Femur (tissue), 1 donor: ENCODE measurements at places on chromosomes 7 and 10.
A peak's percentile ranks its signal among the peaks of the same experiment; 100 is the strongest.

DNA sequence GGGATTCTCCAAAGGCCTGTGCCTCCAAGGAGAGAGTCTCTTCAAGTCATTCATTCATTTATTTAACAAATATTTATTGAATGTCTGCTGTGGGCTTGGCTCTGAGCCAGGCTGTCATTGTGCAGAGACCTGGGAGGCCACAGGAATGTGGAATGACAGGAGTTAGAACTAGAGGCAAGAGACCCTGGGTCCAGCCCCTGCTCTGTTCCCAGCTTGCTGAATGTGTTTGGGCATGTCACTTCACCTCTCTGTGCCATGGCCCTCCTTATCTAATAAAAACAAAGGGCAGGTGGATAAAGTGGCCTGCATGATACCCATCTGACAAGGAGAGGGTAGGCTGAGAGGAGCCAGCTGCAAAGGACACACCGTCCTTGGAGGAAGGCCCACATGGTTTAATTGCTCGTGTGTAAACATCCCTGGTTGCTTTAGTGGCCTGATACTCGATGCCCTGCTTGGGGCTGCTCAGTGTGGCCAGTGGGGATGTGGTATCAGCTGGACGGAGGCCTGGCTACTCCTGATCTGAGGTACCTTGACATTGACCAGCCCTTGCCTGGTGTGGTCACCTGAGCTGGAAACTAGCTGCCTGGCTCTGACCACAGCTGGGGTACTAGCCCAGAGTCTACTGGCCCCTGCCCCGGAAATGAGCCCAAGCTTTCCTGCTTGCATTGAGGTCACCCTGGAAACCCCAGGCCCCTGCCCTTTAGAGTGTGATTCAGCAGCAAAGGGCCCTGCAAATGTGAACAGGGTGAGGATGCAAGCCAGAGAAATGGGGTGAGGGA is 116.2 kb downstream of the CDH23 start:
- no peak for DNase-seq

- DNase-seq: peak; percentile 87
These were observed at the start of gene EPHB6 for GRCh38 chr7:142854372-142855113. TSS of gene EPHB6 (plus strand) at chr7:142855076. CDS start at chr7:142863228, 8,152 bp downstream.

DNA sequence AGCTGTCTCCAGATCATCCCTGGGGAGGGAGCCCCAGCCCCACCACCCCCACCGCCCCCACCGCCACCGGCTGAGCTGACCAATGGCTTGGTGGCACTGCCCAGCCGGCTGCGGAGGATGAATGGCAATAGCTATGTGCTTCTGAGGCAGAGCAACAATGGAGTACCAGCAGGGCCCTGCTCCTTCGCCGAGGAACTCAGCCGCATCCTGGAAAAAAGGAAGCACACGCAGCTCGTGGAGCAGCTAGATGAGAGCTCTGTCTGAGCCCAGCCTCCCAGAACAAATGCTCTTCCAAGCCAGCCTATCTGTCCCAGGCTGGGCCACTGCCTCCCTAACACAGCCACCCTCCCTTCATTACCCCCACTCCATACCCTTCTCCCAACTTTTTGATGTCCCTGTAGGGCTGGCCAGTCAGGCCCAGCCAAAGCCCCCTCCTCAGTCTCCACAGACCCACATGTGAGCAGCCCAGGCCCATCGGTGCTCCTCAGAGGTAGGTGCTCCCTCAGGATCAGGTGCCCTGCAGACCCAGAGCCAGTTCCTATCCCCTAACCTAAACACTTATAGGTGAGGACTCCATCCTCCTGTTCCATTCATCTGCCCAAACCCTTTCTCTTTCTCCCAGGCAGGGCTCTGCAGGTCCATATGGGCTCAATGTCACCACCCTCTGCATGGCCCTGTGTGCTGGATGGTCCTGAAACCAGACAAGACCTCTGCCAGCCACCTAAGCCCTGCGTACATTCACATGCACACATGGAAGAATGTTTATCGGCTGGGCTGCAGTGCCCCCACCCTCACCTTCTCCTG is 3.2 kb downstream of the MRPL43 start:
- DNase-seq: peak; percentile 16

- DNase-seq: no peak
These were observed 263.0 kb upstream of the NEBL start for GRCh38 chr10:21160116-21160515.

DNA sequence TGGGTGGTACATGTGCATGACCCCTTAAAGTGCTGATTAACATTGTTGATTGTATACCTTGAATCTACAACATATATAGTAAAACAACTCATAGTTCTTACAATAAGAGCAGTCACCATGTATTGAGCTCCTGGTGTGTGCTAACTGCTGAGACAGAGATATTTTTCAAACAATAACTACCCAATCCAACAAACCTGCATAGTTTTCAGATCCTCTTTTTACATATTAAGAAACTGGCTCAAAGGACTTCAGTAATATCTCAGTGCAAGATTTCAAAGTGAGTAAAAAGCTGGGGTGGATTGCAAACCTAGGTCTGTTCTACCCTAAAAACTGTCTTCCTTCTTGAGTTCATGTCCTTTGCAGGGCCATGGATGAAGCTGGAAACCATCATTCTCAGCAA is 272.2 kb downstream of the SNX13 start:
- DNase-seq: no peak

DNA sequence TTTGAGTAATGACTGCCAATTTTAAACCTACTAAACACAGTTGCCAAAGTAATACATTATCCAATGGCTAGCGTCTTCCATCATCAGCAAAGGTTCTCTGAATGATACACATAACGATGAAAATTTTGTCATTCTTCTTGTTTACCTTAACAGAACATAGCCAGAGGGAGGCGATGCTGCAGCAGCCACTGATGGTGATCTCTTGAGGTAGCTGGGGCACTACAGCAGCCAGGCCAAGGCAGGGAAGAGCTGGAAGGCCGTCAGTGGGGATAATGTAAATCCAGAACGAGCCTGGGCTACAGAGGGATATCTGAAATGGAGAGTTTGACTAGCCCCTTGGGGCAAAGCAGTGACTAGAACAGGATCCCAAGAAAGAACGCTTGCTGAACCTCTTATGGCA is 38.8 kb downstream of the PRPS1L1 start:
- no peak for DNase-seq

GRCh38 chr7:1794888-1795542 is 124.9 kb downstream of the ELFN1 start:
- no peak for DNase-seq

DNA sequence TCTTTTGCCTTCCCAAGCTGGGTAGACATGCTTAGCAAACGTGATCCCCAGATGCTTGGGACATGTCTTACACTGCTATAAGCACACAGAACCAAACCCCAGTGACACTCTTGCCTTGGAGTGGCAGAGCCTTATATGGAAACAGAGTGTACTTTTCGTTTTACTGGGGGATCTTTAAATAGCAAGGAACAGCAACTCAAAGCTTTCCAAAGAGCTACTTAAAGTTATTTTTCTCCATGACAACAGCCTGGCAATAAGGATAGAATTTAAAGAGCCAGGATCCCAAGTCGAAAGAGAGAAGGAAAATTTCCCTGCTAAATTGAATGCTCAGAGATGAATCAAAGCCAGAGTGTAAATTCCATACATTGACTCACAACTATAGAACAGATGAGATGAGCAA is 67.8 kb downstream of the ZNF365 start:
- DNase-seq: no peak

GRCh38 chr10:123582084-123582989 is 83.8 kb upstream of the GPR26 start:
- peak; percentile 85 for DNase-seq

GRCh38 chr7:144792050-144792449 is 43.8 kb downstream of the TPK1 start:
- DNase-seq: no peak

DNA sequence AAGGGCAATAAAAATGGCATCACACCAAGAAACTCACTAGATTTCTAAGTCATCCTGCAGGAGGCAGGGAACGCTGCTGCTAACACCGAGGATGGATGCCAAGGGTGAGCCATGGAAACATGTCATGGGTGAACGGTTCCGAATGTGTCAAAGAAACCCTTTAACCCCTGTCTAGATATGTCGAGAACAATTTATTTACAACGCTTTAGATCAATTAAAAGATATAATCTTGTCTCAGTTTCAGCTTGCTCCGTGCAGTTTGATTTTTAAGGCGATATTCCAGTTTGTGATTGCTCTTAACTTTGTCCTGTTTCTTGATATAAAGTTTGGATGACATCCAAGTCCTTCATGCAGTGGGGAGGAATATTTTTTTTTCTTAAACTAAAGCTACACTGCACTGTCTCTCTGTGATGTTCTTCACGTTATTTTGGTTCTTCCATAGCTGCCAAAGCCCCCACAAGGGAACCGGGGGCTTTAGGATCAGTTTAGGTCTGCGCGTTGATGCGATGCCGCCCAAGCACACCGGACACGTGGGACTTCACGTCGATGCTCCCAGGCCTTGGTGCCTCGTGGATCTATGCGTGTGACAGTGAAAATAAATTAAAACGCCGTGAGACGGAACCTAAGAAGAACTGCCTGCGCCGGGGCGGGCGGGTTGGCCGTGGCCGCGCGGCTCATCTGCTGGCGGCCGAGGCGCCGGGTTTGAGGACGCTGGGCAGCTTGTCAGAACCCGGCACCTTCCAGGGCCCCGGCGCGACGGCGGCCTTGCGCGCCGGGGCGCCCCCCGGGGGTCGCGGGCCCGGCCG is 220.3 kb downstream of the PHTF2 start:
- DNase-seq: peak; percentile 42

DNA sequence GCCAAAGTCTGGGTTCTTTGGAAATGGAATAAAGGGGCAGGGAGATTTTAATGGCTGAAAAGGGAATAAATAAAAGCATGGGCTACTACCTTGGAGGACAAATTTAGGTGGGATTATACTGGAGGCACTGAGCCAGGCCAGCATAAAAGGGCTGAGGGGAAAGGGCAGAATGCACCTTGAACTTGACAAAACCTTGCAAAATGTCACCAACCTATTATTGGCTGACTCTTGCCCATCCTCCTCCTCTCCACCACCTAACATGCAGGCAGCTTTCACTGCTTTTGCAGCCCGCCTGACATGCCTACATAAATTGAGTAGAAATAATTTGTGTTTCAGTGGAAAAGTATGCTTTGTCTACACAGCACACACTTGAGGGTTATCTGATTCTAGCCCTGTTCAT is 65.3 kb upstream of the ABLIM1 start:
- no peak for DNase-seq

DNA sequence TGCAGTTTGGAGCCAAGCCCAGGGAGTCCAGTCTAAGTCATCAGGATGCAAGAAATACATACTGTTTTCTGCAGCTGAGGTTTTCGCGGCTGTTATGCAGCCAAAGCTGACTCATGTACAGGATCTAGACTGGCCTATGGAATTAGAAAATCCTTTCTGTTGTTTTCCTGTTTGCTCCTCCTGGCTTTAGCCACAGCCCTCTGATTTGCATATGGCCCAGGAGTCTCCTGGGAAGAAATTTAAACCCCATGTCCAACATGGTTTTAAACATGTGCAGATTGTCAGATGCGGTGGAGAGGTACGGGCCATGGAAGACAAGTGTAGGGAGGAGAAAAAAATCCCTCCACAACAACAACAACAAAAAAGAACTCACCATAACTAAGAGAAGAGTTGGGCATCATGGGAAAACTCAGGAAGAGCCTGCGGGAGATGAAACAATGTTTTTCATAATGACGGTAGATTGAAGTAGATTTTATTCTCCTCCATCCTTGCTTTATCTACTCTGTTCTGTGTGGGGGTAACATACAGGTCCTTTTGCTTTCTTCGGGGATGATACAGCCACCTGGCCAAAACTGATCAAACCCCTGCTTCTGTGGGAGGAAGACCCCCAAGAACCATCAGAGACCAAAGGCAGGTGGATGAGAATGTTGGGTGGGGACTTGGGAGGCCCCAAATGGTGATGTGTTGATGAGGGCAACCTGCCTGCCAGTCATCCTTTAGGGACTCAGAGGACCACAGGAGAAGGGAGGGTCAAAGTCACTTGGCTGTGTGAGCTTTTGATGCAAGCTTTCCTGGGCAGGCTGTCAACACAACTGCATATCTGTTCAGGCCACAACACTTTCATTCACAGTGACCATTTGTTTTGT is 29.8 kb upstream of the GNA12 start:
- DNase-seq: peak; percentile 51

DNA sequence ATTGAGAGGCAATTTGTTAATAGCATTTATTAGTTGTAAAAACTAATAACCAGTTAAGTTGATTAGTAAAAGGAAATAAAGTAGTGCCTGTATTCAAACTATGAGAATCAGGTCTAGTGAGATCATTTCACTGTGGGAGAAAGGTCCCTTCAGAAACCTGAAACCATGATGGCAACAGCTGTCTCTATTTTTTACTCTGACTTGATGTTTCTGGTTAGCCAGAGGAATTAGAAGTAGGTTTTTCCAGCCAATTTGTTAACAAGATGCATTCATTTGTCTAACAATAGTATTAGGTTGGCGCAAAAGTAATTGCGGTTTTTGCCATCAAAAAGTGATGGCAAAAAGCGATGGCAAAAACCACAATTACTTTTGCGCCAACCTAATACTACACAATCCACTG is 272.2 kb upstream of the YAE1 start:
- DNase-seq: no peak

GRCh38 chr7:105209433-105209832 is 179.3 kb downstream of the SRPK2 start:
- DNase-seq: no peak

DNA sequence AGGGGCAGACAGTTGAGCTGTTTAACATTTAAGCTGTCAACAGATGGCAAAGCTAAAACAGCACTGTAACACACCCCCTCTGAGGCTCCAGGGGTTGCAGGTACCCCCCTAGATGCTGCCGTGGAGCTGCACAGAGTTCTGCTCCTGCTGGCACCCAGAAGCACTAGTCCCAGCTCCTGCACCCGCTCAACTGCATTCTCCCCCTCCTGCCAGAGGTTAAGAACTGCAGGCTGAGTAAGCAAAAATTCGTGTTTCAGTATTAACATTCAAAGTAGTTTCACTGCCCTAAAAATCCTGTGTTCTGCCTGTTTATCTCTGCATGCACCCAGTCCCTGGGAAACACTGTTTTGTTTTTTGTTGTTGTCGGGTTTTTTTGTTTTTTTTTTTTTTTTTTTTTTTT is 790.8 kb upstream of the KCND2 start:
- DNase-seq: peak; percentile 15

DNA sequence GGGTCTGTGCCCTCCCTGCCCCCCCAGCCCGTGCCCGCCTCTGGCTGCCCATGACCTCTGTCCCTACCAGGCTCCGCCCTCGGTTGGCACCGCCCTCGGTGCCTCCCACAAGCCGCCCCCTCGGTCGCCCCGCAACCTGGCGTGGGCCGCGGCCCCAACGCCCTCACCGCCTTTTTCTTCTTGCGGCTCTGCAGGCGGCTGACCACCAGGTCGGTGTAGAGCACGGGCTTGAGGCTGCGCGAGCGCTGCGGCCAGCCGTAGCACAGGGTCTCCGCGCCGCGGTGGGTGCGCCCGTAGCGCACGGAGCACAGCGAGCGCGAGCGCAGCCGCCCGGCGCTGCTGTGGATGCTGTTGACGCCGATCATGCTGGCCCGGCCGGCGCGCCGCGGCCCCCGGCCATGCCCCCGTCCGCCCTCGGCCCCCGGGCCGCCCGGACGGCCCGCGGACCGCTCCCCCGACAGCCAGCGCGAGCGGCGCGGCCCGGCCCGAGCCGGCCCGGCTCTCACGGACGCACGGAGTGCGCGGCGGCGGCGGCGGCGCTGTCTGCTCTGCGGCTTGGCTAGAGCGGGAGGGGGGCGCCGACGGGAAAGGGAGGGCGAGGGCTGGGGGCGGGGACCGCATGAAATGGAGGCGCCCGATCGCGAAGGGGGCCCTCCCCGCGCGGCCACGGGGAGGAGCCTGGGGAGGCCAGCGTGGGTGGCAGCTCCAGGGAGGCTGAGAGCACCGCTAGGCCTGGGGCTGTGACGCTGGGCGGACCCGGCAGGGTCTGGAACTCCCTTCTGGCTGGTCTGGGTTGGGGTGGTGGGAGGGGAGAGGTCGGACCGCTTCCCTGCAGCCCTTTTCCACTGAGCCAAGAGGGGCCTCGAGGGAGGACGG is 9.6 kb downstream of the PSD start:
- DNase-seq: peak; percentile 86
